ENCODE measurements at places on chromosomes 13 and 19. TPM values are rescaled to one million over a fixed set of nuclear protein-coding genes. Genes with fewer than 3 reads are reported as not detected.

- DNase-seq = no peak
Observed at GRCh38 chr19:34213283-34213682, 41.0 kb downstream of the LSM14A start.

DNA sequence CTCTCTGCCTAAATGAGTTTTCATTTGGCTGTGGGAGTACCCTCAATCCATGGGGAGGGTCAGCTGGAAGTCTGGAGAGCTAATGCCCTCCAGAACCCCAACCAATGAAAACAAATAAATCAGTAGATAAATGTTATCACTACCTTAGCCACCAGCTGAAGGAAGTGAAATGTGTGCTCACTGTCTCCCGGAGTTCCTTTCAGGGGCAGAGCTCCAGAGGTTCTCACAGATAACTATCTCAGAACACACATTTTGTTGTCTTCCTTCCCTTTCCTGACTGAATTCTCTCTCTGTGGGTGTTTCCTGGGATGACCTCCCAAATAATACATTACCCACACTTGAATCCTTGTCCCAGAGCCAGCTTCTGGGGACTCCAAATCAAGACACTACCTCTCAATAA is 779.6 kb downstream of the DIAPH3 start:
- no peak for DNase-seq

GRCh38 chr13:99326012-99326411 is 18.8 kb upstream of the GPR183 start:
- no peak for DNase-seq

DNA sequence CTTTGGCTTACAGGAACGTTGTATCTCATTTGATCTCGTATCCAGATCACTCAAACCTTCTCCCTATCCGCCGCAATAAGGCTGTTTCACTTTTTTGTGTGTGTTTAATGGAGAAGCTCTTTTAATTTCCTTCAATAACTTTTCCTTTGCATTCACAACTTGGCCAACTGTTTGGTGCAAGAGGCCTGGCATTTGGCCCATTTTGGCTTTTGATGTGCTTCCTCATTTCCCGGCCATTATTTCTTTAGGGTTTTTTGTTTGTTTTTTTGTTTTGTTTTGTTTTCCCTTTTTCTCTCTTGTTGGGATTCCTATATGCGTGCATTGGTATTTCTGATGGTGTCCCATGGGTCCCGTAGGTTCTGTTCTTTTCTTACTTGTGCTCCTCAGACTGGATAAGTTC is 6.1 kb upstream of the UPF3A start:
- DNase-seq = no peak

GRCh38 chr13:50006426-50007135 is 8.7 kb upstream of the KCNRG start:
- DNase-seq = no peak

DNA sequence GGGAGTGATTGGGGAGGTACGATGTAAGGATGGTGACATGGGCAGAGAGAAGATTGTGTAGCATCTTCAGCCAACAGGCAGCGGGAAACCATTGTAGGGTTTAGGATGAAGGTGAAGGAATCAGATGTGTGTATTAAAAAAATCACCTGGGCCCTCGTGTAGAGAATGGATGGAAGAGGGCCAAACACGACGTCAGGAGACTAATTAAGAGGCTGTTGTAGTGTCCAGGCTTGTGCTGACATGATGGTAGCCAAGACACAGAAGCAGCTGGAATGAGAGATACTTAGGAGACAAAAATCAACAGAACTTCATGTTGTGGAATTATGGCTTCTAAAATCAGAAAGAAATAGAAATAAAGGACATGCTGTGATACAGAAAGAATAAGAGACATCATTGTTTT is 41.2 kb upstream of the ARGLU1 start:
- DNase-seq = no peak

GRCh38 chr19:3075605-3076431 is 13.5 kb upstream of the TLE5 start:
- peak; percentile 67 for DNase-seq

CGB3 gene
- 0.46 TPM for total RNA-seq

TINCR gene
- total RNA-seq = 0.18 TPM

DNA sequence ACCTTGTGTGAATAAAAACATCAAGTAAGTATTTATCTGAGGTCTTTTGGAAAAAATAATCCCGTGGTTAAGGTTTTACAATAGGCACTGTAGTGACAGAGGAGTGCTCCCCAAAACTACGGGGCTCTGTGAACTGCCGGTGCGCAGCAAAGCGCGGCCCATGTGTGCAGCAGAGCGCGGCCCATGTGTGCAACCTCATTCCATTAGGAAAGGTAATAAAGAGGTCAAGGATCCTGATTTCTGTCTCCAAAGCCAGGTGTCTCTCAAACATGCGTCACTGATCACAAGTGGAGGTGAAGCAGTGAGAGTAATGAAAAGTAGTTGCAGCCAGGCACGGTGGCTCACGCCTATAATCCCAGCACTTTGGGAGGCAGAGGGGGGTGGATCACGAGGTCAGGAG is 58.7 kb downstream of the MRPL57 start:
- no peak for DNase-seq

DNA sequence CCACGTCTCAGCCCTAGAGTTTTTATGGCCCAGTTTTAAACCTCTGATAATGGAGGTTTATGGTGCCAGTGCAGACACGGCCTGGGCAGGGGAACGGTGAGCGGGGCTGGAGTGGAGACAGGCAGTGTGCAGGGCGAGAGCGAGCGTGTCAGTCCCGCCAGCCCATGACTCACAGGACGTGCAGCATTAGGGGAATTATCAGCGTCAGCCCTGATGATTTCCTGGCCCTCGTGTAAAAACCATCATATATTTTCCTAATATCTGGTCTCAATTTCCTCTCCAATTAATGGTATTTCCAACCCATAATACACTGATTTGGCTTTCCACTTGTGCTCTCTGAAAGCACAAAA is 104.6 kb upstream of the VSTM2B start:
- DNase-seq = no peak

LILRB2 gene
- not detected for total RNA-seq

MADCAM1 gene
- 1.2 TPM for total RNA-seq

NDUFA11 gene
- 282 TPM for total RNA-seq
